NCI-H1105 treated with DMSO at 0.1 percent for 48 hours (cell line): ENCODE measurements at places on chromosomes 7 and 10.

DNA sequence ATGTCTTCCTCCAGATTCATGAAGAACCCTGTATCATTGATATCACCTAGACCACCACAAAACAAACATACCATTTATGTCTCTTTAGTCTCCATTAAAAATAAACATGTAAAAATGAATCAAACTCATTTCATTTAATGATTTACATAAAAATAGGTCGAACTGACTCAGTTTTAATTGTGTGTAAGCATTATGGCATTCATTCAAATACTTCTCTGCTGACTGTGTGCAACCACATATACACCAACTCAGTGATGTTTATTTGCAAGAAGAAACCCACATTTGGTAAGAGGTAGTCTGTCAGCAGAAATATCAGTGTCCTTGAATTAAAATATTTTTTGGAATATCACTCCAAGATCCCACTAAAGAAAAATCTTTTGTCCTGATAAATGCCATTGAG, 30.5 kb downstream of the ABCB1 start:
- no peak for DNase-seq

DNA sequence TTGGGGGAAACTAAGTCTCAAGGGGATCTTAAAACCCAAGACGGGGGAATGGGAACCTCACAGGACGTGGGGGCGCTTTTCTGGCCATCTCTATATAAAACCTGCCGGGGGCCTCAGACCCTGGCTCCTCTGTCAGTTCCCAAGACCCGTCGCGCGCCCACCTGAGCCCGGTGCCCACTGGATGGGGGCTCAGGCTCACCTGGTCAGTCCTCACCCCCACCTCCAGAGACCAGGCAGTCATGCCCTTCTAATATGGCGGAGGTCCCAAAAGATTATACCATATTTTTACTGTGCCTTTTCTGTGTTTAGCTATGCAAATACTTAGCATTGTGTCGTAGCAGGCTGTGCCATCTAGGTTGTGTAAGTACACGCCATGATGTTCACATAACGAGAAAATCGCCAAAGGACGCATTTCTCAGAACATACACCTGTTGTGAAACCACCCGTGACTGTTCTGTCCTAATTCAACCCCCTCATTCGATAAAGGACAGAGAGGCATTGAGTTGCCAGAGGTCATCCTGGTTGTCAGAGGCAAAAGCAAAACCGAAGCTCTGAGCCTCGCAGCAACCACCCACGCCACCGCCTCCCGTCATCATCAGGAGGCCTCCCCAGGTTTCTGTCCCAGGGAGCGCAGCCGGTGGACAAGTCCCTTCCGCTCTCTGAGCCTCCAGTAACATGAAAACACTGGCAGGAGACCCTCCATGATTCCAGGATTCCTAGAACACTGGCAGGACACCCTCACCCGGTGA, 28.9 kb downstream of the OAT start:
- DNase-seq = no peak

DNA sequence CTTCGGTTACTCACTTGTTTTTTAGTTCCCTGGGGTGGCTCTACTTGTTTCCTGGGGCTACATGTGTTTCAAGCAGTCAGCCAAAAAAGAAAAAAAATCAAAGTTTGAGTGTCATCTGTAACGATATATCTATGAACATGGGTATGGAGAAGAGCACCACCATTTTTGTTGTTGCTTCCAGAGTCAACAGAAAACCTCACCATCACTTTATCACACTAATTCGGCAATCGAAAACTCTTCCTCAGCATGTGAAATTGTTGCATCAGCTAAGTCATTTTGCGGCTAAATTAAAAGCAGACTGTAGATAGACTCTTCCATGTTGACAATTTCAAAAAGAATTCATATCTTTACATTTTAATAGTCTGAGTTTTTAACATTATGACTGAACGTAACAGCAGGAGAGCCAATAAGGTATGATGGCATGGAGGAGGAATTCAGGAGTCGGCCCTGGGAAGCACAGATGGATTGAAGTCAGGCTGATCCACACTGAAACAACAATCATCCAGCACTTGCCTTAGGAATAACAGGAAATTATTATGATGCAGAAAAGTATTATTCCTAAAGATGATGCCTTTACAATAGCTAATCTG, 455.7 kb upstream of the KLF6 start:
- no peak for DNase-seq

GRCh38 chr7:46942574-46942973, 639.3 kb downstream of the TNS3 start:
- no peak for DNase-seq

DNA sequence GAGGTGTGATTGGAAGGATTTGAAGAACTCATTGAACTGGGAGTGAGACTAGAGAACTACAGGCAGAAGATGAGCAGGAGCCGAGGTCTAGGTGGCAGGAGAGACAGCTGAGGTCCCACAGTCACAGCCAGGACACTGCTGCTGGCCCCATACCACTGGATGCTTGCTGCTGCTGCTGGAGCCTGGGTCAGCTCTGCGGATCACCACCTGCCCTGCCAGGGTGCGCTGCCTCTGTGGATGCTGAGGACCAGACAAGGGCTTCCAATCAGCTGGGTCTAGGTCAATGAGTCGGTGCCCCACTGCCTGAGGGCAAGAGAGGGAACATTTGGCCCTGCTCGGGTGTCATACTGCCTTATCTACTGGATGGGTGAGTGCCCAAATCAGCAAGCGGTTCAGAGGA, 94.4 kb downstream of the FRMD4A start:
- no peak for DNase-seq

GRCh38 chr10:106467506-106467905, 697.0 kb downstream of the SORCS1 start:
- no peak for DNase-seq

- no peak for DNase-seq
These were observed 106.5 kb upstream of the ANK3 start for GRCh38 chr10:60496181-60496580.

- DNase-seq = no peak
These were observed 486.7 kb upstream of the LRRN3 start for GRCh38 chr7:110604206-110604605.

DNA sequence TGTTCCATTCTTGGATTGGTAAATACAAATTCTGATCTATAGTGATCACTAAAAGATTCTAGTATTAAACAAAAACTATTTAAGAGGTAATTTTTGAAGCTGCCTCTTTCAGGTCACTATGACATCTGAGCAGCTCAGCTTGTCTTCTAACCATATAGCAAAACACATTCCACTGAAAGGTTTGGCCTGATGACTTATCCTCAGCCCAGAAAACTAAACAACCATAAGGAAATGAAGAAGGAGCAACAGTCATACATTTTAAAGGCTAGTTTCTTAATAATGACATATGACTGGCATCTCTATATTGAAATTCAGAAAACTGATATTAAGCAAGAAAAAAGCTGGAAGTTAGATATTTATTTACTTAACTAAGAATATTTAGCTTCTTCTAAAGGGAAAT, 24.6 kb downstream of the NT5C2 start:
- DNase-seq = no peak

GRCh38 chr10:74988054-74988775, 123.2 kb upstream of the SAMD8 start:
- DNase-seq = no peak

DNA sequence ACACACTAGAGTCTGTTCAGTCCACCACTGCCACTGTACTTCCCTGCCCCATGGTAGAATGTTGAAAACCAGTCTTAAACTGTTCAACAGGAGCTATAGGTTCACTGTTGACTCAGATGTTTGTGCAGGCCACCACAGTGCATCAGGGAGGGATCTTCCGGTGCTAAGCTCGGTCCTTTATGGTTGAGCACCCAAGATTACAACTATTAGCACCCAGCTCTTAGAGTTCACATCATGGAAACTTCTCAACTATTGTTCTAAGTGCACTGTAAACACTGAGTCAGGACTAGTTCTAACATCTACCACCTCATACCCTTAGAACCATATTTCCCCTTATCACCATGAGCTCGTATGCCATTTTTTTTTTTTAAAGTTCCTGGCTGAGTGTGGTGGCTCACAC, 97.1 kb upstream of the MXI1 start:
- DNase-seq = no peak

GRCh38 chr7:152979376-152979775, 219.8 kb downstream of the ACTR3B start:
- DNase-seq = no peak

DNA sequence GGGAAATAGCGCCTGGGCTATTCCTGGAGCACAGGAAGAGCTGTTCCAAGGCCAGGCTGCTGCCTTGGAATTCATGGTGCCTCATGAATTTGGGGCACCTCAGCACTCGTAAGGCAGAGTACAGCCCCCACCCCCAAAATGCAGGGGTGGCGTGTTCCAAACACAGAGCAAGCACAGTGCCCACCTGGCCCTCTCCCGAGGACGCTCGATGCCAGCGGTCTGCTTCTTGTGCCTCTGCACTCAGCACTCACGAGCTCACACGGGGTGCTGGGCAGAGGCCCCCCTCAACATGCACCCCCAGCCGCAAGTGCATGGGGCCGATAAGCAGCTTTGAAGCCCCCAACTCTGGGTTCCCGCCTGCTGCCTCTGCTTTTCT, 60.1 kb downstream of the ZRANB1 start:
- DNase-seq = no peak

DNA sequence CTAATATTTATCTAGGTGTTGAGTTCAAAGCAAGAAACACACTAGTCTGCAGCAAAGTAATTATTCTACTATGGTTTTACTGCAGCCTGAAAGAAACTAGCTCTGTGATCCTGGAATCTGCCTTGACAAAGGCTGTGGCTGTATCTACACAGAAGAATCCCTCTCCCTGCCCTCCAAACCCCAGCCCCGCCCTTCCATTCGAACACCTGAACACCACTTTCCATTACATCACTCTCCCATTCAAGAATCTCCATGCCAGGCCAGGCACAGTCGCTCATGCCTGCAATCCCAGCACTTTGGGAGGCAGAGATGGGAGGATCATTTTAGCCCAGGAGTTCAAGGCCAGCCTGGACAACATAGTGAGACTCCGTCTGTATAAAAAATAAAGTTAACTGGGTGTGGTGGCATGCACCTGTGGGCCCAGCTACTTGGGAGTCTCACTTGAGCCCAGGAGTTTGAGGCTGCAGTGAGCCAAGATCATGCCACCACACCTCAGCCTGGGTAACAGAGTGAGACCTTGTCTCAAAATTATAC, 23.3 kb downstream of the LRRC20 start:
- no peak for DNase-seq

DNA sequence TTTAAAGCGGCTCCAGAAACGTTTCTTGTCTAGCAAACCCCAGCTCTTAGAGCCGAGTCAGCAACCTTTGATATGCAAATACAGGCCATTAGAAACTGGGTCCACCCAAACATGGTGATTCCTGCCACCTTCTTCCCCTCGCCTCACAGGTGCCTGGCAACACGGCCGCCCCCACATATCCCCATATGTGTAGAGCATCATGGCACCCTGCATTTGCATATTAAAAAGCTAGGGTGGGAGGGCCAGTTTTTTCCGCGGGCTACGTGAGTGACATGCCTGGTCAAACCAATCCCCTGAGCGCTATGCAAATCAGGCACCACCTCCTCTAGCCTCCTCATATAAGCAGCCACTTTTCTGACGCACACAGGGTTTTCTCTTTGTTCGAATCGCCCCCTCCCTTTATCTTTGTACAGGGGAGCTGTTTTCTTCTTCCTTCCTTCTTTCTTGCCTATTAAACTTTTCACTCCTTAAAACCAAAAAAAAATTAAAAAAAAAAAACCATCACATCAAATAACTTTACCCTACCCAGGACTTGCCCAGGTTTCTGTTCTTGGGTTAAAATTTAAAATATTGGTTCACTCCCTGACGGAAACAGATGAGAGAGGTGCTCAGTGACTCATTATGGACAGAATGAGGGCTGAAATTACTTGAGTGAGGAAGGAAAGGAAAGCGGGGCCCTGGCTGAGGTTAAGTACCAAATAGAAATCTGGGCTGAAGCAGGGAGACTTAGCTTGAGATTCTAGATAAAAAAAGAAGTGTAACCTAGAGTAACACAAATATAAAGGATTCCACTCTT, 59.8 kb downstream of the COA1 start:
- DNase-seq = no peak

- DNase-seq = no peak
These were observed 242.1 kb upstream of the PPP1R3A start for GRCh38 chr7:114160925-114161324.

DNA sequence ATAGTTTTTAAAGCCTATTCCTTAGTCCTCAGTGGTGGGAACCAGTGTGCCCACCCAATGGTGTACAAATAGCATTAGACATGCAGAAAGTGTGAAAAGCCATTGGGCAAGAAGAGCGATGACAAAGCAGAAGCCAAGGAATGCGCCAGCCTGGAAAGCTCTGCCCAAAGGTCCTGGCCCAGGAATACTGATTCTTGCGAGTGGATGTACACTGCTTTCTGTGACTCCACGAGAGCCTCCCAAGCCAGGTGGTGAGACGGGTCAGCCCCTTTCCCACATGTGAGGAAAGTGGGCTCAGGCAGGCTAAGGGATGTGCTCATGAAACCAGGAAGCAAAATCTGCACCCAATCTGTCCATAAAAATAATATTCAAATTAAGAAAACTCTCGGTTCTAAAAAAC, 106.6 kb downstream of the ADCY1 start:
- DNase-seq = no peak

- DNase-seq = no peak
These were observed 16.4 kb downstream of the ITGA8 start for GRCh38 chr10:15703151-15703880.

GRCh38 chr10:131556897-131557495, 245.5 kb upstream of the TCERG1L start:
- DNase-seq = no peak

GRCh38 chr7:132828502-132828901, 252.2 kb upstream of the PLXNA4 start:
- no peak for DNase-seq

- DNase-seq = peak; percentile 12
These were observed 252.6 kb downstream of the DOCK4 start for GRCh38 chr7:111953611-111954010.

GRCh38 chr10:86187499-86188239, 178.9 kb downstream of the GRID1 start:
- no peak for DNase-seq

DNA sequence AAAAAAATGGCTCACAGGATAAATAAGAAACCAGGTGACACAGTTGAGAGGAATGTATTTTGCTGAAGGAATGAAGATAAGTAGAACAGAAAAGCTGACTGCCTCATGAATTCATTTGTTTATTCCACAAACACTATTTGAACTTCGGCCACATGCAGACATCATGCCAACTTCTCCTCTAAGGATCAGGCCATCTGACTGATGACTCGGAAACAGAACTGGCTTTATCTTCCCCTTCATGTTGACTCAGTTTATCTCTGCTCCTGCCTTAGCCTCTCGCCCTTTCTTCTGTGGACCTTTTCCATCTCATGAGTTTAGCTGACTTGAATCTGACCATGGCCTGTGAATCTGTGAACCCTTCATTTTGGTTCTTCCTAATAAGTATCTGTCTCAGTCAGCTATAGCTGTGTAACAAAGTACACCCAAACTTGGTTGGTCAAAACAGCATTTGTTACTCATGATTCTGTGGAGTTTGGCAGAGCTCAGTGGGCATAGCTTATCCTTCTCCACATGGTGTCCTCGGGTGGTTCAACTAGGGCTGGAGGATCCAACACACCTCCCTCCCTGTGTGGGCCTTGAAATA, 44.0 kb upstream of the GRID1 start:
- no peak for DNase-seq

GRCh38 chr7:121337398-121337797, 8.6 kb downstream of the WNT16 start:
- DNase-seq = peak; percentile 28

- no peak for DNase-seq
These were observed 27.4 kb upstream of the EGR2 start for GRCh38 chr10:62843600-62843999.

GRCh38 chr7:70788276-70788675, 343.7 kb upstream of the GALNT17 start:
- no peak for DNase-seq
